Activated T-helper 17 cell treated with anti-CD3 and anti-CD28 coated beads, Interleukin-2, amount 50 U/mL, for 72 hours (primary cell): ENCODE measurements at places on chromosomes 12 and 14.

GRCh38 chr12:3580094-3580749 is 89.2 kb downstream of the PRMT8 start:
- ATAC-seq: no peak

DNA sequence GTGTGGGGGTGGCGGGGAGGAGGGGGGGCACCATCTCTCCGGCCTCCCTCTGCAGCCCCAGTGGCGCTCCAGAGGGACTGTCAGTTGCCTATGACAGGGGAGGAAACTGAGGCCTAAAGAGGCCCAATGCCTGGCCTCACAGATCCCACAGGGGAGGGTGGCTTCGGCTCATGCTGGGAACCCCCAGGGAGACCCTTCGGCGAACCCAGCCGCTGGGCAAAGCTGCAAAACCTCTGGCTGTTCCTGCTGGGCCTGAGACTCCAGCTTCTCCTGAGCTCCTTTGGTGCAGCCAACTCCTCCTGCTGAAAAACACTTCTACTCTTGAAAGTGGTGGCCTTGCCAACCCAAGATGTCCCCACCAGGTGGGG is 170.1 kb upstream of the RTL1 start:
- ATAC-seq: no peak

DNA sequence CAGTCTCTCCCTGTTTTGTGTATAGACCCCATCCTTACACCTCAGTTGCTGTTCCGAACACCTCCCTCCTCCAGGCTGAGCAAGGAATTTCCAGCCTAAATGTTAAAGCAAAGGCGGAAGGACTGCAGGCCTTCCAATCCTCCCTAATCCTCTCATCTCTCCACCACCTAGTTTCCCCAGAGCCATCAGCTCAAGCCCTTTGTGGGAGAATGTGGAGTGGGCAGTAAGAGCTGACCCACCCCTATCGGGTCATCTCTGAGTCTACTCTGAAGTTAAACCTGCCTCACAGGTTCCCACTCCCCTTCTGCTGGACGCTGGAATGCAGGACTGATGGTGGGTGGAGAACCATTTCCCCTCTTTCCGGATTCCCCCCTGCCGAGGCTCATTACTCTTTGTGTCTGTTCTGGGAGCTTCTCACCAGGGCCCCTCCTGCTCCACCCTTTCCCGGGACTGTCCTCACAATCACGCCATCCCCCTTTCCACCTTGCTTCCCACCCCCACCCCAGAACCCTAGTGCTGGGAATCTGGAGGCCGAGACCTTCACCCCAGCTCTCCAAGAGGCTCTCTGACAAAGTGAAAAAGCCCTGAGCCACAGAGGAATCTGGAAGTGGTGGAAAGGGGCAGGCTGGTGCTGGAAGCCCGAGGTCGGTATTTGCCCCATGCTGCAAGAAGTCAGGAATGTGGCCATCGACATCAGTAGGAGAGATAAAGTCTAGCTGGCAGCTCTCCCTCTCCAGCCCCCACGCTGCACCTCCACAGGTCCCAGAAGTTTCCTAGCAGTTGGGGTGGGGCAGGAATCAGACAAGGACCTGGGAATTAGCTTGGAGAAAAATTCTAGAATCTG is 3.3 kb upstream of the KRT18 start:
- ATAC-seq: no peak

DNA sequence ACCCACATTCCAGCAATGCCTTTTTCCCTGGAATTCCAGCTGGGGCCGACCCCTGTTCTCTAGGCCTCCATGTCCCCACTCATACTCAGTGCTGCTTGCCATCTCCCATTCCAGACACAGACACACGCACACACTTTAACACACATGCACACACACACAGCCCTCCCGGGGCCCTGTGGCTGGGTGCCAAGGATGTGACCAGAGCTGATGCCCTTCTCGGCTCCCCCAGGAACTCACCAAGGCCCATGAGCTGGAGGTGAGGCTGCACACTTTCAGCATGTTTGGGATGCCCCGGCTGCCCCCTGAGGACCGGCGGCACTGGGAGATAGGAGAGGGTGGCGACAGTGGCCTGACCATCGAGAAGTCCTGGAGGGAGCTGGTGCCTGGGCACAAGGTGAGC is 4.3 kb downstream of the PLEKHG6 start:
- ATAC-seq: no peak

GRCh38 chr12:77238335-77238734 is 173.0 kb upstream of the E2F7 start:
- ATAC-seq: no peak

- ATAC-seq: no peak
Measured at GRCh38 chr14:50846226-50846880, 15.4 kb upstream of the NIN start.

DNA sequence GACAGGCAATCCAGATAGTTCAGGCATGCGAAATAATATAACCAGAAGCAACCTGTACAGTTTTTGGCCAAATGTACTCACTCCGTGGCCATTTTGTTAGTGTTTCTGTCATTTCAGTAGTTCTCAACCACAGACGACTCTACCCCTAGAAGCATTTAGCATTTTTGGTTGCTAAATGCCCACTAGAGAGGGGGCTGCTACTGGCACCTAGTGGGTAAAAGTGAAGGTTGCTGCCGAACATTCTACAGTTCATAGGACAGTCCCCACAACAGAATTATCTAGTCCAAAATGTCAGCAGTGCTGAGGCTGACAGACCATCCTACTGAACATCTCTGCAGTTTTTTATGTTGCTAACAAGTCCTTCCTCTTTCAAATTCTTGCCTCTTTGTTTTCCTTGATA is 107.4 kb downstream of the TSHR start:
- ATAC-seq: peak; percentile 29
